ENCODE measurements at places on chromosomes 16 and 17. TPM values are rescaled to one million over a fixed set of nuclear protein-coding genes. Genes with fewer than 3 reads are reported as not detected.

PTX4 gene
- polyA plus RNA-seq = not detected

SGCA gene
- 69.9 TPM for polyA plus RNA-seq

APOBR gene
- not detected for polyA plus RNA-seq

TNS4 gene
- not detected for polyA plus RNA-seq

AIPL1 gene
- not detected for polyA plus RNA-seq

Data from cardiac muscle cell (in vitro differentiated cells and primary cell).